ENCODE measurements at places on chromosomes 5 and 9.

- no peak for DNase-seq
Observed at GRCh38 chr5:169758886-169759285, 121.8 kb downstream of the DOCK2 start.

GRCh38 chr9:111902391-111903139 is 6.0 kb downstream of the UGCG start:
- DNase-seq: no peak

DNA sequence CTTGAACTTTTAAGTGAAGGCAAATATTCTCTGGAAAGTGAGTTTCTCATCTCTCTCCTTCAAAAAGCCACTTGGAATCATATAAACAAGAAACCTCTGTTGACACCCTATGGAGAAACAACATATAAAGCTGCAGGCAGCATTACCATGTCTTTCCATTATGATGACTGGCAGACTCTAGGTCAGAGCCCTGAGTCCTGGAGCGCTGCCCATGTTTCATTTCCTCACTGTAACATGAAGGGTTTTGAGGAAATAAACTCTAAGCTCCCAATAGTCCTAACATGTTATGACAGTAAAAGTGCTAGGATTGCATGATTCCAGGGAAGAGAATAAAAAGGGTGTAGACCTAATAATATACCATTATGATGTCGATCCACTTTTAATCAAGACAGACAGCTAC is 220.6 kb downstream of the CTNND2 start:
- DNase-seq: no peak

DNA sequence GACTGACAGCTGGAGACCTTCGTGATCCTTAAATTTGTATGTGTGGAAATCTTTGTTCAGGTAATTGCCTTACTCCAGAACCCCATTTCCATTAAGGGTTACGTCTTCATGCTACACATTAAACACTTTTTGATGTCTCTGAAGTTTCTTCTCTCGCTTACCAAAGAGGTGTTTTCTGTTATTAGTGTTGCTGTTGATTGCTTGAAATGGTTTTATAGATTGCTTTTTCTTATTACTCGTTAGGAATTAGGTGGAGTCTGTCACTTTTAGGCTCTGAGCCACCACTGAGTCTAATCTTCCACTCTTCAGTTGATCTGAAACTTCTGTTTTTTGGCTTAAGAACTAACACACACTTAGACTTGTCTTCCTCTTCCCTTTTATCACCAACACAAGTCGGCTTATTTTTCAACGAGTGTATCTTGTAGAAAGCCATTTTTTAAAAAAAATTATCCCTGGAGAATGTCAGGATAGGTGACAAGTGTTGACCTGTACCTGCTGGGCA is 62.2 kb upstream of the PPARGC1B start:
- DNase-seq: no peak

DNA sequence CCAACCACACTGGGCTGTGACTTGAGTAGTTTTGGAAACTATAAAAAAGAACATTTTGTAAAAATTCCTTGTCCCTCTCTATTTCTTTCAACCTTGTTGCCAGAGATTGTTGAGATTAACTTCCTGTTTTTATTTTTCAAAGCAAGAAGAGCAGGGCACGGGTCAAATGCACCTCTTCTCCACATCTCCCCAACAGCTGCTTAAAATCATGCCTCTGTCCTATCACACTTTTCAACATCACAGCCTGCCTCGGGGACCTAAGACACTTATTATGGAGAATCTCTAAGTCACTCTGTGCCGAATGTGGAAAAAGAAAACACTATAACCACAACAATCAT is 280.3 kb upstream of the TNC start:
- DNase-seq: no peak

- no peak for DNase-seq
Observed at GRCh38 chr9:14563902-14564624, 129.2 kb downstream of the ZDHHC21 start.

Measured in 8988T (cell line).